ENCODE measurements at places on chromosomes 2 and 18.

- H3K27me3 ChIP-seq: no peaks in the 10 kb centered on the region
- H3K4me1 ChIP-seq: peaks cover 20% of the 10 kb centered on the region
- H3K27ac ChIP-seq: no peak overlapping the region
Measured at GRCh38 chr2:189659734-189660133, 1.5 kb upstream of the ASNSD1 start.

DNA sequence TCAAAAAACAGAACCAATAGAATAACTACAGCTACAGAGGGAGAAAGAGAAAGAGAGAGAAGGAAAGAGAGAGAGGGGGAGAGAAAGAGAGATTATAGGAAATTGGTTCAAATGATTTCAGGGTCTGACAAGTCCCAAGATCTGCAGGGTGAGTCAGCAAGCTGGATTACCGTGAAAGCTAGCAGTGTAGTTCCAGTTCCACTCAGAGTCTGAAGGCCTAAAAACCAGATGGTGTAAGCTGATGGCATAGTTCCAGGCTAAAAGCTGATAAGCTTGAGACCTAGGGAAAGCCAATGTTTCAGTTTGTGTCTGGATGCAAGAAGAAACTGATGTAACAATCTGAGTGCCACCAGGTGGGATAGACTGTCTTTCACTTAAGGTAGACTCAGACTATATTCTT is 397.7 kb downstream of the TRIB2 start:
- H3K27ac ChIP-seq: no peak overlapping the region
- DNase-seq: no peak
- no peaks in the 10 kb centered on the region for H3K4me1 ChIP-seq
- peaks cover 7% of the 10 kb centered on the region for H3K27me3 ChIP-seq

DNA sequence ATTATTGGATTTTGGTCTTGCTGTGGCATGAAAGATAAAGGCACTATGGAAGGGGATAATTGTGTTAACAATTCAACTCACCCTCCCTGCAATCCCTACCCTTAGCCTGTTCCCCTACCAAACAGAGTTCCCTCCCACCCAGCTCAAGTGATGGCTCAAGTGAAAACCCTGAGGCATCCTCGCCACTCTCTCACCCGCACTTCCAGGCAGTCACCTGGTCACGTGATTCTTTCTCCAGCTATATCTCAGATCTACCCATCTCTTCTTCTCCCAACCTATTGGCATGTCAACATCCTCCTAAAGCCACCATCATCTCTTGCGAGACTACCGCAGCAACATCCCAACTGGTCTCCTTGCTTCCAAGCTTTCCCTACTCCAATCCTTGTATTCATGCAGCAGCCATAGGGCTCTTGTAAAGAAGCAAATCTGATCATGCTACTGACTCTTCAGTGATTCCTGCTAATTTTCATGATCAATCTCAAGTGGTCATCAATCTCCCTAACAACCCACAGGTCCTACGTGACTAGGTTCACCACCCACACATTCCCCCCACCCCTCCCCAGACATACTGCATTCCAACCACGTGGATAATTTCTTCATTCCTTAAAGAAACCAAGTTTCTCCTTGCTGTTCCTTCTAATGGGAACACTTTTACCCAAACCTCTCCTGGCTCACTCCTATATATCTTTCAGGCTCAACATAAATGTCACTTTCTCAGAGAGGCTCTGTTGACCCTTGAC is 66.7 kb downstream of the MBD2 start:
- H3K27ac ChIP-seq: no peak overlapping the region
- H3K4me3 ChIP-seq: no peak overlapping the region
- H3K36me3 ChIP-seq: peaks cover 56% of the 10 kb centered on the region
- H3K4me1 ChIP-seq: peaks cover 4% of the 10 kb centered on the region
- DNase-seq: no peak
- H3K27me3 ChIP-seq: no peaks in the 10 kb centered on the region

GRCh38 chr18:35045806-35046205 is 4.6 kb downstream of the MAPRE2 start:
- H3K36me3 ChIP-seq: peaks cover 4% of the 10 kb centered on the region
- H3K4me3 ChIP-seq: peak overlapping the region; percentile 44
- peak overlapping the region; percentile 100 for H3K27ac ChIP-seq
- H3K27me3 ChIP-seq: no peaks in the 10 kb centered on the region
- DNase-seq: no peak
- peaks cover 67% of the 10 kb centered on the region for H3K4me1 ChIP-seq

DNA sequence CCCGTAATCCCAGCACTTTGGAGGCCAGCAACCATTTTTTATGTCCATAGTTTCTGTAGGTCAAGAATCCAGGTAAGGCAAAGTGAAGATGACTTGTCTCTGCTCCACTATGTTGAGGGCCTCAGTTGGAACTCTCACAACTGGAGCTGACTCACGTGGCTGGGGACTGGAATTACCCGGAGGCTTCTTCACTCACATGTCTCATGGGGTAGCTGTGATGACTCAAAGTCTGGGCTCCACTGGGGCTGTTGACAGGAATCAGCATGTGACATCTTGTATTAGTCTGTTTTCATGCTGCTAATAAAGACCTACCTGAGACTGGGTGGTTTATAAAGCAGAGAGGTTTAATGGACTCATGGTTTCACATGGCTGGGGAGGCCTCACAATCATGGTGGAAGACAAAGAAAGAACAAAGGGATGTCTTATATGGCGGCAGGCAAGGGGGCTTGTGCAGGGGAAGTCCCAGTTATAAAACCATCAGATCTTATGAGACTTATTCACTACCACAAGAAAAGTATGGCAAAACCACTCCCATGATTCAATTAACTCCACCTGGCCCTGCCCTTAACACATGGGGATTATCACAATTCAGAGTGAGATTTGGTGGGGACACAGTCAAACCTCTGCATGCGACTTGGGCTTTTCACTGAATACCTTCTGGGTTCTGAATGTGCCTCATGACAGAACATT is 7.8 kb upstream of the PPP1R1C start:
- H3K27ac ChIP-seq: no peak overlapping the region
- no peak for DNase-seq
- no peaks in the 10 kb centered on the region for H3K36me3 ChIP-seq
- no peak overlapping the region for H3K4me3 ChIP-seq

GRCh38 chr2:48693645-48694044 is 61.9 kb downstream of the LHCGR start:
- no peak overlapping the region for H3K4me3 ChIP-seq
- DNase-seq: no peak
- H3K27ac ChIP-seq: no peak overlapping the region
- H3K36me3 ChIP-seq: no peaks in the 10 kb centered on the region

DNA sequence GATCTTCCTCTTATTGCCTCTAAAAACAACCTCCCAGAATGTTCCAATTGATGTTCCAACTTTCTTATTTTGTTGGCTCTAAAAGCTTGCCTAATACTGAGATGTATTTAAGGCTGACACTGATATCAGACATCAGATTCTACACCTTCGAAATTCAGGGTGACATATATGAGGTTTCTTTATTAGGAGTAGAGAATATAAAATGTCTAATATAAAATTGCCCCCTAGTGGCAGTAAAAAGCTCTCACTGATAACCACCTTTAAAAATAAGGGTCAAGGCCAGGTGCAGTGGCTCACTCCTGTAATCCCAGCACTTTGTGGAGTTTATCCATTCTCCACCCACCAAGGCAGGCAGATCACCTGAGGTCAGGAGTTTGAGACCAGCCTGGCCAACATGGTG is 789.7 kb upstream of the SLC39A10 start:
- no peak overlapping the region for H3K27ac ChIP-seq
- no peak overlapping the region for H3K4me3 ChIP-seq
- no peaks in the 10 kb centered on the region for H3K36me3 ChIP-seq
- DNase-seq: no peak
- H3K4me1 ChIP-seq: no peaks in the 10 kb centered on the region

Measured in memory B cell (primary cell).